ENCODE measurements at places on chromosomes 1 and 21.

DNA sequence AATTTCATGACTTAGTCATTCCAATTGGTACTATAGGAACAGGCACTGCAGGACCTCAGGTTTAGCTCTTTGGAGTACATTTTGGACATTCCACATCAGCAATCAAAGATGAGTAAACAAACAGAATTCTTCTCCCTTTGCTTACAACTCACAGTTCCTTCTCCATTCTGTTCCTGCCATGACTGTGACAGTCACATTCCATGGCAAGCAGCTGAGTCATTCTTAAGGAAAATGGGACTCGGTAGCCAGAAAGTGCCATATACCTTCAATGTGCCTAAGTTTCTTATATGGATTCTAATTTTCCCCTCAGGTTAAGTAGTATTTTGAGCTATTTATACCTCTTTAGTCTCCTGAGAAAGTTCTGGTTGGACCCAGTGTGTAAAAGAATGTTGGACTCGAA lies 25.6 kb downstream of the CRCT1 start:
- peak; percentile 16 for DNase-seq

- DNase-seq = no peak
These were observed 750 bp downstream of the SYNJ1 start for GRCh38 chr21:32726839-32727686.

- DNase-seq = no peak
These were observed 147.8 kb downstream of the TLR5 start for GRCh38 chr1:222995236-222995580.

GRCh38 chr1:155392898-155393411 lies 72.3 kb downstream of the RUSC1 start:
- DNase-seq = no peak

DNA sequence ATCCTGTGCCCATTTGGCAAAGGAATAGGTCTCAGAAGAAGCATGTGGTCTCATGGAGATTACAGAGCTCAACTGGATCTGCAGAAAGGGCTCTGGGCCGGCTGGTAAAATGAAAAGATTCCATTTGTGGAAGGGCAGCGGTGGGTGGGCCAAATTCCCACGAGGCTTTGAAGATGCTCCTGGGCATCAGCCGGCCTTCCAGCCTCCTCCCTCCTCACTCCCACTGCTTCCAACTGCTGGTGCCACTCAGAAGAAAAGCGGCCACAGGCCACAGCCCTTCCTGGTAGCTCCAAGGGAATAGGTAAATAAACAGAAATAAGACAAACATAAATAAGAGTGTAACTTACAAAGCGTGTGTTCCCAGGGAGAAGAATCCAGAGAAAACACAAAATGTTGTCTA lies 136.3 kb upstream of the SLC44A3 start:
- DNase-seq = no peak

DNA sequence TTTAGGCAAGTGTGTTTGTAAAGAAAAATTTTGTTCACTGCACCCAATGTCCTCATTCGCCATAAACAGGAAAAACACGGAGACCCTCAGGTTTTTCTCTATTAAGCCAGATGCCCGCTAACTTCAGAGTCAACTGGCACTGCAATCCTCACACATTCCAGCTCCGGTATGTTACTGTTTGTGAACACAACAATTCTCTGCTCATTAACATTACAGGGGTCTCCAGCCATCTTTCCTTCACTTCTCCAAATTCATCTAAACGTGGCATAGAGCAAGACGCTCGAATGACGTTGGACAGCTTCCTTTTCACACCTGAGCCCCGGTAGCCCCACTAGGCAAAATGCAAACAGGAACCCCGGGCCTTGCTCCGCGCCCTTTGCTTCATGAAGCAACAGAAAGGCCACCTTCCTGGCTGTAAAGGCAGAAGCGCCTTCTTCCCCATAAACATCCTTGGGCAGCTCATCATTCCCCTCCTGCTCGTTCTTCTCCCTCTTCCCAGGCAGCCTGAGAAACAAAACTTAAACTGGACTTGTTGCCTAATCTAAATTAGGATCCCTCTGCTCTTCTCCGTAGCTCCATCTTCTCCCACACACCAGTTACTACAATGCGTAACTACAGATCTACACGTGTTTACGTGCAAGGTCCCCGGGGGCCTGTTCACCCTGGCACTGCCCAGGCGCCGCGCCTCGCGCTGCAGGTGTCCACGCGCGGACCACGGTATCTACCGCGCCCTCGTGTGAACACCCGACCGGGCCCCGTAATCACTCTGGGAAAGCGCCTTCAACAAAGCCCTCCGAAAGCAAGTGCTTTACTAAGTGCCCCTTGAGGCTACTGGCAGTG lies 1.2 kb downstream of the LBR start:
- no peak for DNase-seq

GRCh38 chr1:118243269-118243668 lies 58.2 kb upstream of the SPAG17 start:
- no peak for DNase-seq

DNA sequence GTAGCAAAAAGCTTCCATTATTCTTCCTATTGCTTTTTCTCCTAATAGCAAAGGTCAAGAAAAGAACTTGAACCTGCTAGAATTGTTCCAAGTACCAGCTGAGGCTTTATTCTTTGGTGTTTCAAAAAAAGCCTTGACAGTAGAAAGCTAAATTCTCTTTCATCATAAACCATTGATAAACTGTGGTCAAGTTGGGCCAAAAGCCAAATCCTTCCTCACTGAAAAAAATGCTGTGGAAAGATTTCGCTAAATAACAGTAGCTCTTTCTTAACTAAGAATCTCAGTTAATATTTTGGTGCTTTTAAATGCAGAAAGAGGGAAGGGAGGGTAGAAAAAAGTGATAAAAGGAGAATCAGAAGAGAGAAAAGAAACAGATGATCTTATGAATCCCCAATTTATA lies 14.0 kb upstream of the JAM2 start:
- DNase-seq = no peak

DNA sequence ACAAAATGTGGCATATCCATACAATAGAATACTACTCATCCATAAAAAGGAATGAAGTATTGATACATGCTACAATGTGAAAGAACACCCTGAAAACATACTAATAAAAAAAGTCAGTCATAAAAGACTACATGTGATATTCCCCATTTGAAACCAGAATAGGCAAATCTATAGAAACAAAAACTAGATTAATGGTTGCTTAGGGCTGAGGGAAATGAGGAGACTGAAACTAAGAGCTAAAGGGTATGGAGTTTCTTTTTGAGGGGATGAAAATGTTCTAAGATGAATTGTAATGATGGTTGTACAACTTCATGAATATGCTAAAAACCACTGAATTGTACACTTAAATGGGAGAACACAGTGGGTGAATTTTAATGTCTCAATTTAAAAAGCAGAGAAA lies 50.9 kb downstream of the ACBD6 start:
- no peak for DNase-seq

DNA sequence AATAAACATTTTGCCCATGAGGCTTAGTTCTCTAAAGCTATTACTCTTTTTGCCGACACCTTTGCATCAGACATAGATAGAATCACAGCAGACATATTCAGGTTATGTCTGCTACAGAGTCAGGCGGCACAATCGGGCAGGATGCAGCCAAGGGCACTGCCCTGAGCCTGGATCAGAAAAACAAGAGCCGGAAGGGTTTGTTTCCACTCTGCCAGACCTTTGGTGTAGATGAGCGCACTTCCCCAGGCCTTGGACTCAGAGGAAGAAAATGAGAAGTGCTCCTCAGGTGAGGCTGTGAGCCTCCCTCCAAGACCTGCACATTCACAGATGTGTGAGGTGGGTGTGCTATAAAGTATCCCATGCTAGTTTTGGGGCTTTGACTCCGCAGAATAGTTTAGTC lies 43.7 kb downstream of the GNG12 start:
- DNase-seq = no peak

- no peak for DNase-seq
These were observed 36.5 kb downstream of the ZMYND12 start for GRCh38 chr1:42419126-42419821.

DNA sequence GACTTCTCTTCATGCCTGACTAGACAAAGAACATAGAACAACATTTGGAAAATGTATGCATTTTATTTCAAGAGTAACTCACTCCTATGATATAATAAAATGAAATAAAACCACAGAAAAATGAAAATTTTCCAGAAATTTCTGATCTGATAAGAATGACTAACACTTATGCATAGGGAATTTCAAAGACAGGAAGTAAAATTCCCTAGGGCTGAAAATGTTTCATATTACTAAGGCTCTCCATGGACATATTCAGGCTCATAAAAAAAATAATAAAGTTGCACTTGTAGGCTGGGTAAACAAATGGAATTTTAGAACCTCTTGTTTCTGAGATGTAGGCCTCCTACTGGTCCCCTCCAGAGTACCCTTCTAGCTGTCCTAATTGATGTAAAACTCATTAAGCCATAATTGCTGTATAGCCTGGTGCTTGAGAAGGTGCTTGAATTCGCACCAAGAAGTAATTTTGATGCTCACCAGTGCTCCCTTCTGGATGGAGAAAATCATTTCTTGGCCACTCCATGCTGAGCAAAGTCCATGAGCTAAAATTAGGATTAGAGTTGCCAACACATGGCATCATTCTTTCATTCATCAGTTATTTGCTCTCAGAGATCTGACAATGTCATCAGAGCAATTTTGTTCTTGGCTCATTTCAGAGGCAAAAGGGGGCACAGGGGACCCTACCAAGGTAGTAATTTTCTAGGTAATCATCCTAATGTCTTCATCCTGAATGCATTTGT lies 641.0 kb upstream of the CAMK1G start:
- no peak for DNase-seq

- peak; percentile 70 for DNase-seq
These were observed 641 bp upstream of the ZBTB21 start for GRCh38 chr21:42010507-42011495.

DNA sequence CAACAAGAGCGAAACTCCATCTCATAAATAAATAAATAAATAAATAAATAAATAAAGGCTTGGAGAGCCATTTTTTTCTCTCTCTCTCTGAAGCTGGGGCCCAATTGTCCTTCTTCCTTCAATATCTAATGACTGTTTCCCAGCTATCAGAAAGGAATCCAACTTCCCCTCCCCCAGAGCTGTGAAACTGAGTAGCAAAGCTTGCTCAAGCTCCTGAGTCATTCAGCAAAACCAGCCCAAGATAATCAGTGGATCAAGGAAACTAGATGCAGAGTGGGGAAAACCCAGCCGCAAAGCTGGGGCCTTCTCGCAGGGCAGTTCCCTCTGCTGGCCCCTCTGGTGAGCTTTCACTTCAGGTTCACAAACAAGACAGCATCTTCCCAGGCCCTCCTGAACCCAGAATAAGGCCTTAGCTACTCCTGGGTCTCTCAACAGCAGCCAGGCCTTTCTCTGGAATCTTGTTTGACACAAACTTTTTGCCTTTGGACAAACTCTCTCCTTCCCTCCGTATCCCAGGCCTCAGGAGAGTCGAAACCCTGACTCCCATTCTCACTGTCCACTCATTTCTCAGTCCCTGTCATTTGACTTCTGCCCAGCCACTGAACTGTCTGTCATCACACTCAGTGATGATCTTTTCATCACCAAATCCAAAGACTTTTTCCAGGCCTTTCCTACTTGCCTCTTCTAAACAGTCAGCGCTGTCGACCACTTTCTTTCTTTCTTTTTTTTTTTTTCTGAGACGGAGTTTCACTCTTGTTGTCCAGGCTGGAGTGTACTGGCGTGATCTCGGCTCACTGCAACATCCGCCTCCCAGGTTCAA lies 18.0 kb upstream of the PTP4A2 start:
- peak; percentile 96 for DNase-seq

- DNase-seq = no peak
These were observed 66.5 kb upstream of the GOLT1A start for GRCh38 chr1:204280099-204280961.

- no peak for DNase-seq
These were observed 23.7 kb upstream of the AXDND1 start for GRCh38 chr1:179341943-179342547.

- no peak for DNase-seq
These were observed 95.5 kb upstream of the SGIP1 start for GRCh38 chr1:66438501-66438900.

GRCh38 chr1:223243441-223244050 lies 100.5 kb upstream of the TLR5 start:
- no peak for DNase-seq

GRCh38 chr1:192762265-192762664 lies 46.6 kb upstream of the RGS2 start:
- DNase-seq = no peak

GRCh38 chr21:25396135-25396711 lies 211.1 kb downstream of the MRPL39 start:
- DNase-seq = no peak

- no peak for DNase-seq
These were observed 3.3 kb downstream of the CFAP126 start for GRCh38 chr1:161364332-161364731.

- peak; percentile 20 for DNase-seq
These were observed 579 bp upstream of the GTF2B start for GRCh38 chr1:88891951-88892340.

GRCh38 chr1:119285482-119285881 lies 83.1 kb upstream of the HAO2 start:
- DNase-seq = no peak

DNA sequence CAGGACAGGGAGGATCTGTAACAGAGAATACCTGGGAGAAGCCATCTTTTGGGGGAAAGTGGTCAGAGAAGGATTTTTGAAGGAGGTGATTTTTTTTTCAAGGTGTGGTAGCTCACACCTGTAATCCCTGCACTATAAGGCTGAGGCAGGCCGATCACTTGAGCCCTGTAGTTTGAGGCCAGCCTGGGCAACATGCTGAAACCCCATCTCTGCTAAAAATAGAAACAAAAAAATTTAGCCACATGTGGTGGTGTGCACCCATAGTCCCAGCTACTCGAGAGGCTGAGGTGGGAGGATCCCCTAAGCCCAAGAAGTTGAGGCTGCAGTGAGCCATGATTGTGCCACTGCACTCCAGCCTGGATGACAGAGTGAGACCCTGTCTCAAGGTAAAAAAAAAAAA lies 67.4 kb upstream of the ARTN start:
- DNase-seq = no peak

GRCh38 chr1:65277605-65278347 lies 31.6 kb upstream of the DNAJC6 start:
- no peak for DNase-seq

GRCh38 chr1:173996995-173997394 lies 25.2 kb downstream of the RC3H1 start:
- peak; percentile 56 for DNase-seq

- no peak for DNase-seq
These were observed 31.0 kb upstream of the EVA1B start for GRCh38 chr1:36354486-36354885.

- no peak for DNase-seq
These were observed 89.8 kb downstream of the ABCA4 start for GRCh38 chr1:94031154-94031553.

- DNase-seq = no peak
These were observed 115.9 kb upstream of the IVNS1ABP start for GRCh38 chr1:185432948-185433347.
